ENCODE measurements at places on chromosomes 11 and 22. TPM values are rescaled to one million over a fixed set of nuclear protein-coding genes. Genes with fewer than 3 reads are reported as not detected.

The CCDC81 gene
- total RNA-seq = 0.47 TPM

The OR5L2 gene
- total RNA-seq = not detected

The TMEM86A gene
- 0.30 TPM for total RNA-seq

The PRDM11 gene
- 4.0 TPM for total RNA-seq

The PIH1D2 gene
- 2.0 TPM for total RNA-seq

The OR5F1 gene
- not detected for total RNA-seq

The TRIM51 gene
- total RNA-seq = not detected

The ARVCF gene
- 7.5 TPM for total RNA-seq

The PLAAT5 gene
- not detected for total RNA-seq

The FIBIN gene
- total RNA-seq = 12.5 TPM

The RFPL1 gene
- total RNA-seq = not detected

DNA sequence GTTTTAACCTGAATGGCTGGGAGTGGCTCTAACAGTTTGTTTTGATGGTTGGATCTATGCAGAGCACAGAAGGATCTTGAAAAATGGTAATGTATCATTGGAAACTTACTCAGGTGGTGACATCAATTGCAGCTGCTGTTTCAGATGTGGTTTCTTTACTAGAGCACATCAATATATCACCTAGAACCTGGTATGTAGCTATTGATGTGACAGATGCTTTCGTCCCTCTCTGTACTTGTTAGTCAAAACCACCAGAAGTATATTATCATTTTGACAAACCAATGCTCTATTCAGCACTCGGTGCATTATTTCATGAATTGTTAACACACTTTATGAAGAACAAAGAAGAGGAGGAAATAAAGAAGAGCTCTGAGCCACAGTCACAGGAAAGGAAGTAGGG is 26.6 kb upstream of the SCN3B start:
- no peak overlapping the region for H3K4me3 ChIP-seq
- no peak overlapping the region for H3K27ac ChIP-seq
- DNase-seq = no peak
- H3K4me1 ChIP-seq = peaks cover 21% of the 10 kb centered on the region

DNA sequence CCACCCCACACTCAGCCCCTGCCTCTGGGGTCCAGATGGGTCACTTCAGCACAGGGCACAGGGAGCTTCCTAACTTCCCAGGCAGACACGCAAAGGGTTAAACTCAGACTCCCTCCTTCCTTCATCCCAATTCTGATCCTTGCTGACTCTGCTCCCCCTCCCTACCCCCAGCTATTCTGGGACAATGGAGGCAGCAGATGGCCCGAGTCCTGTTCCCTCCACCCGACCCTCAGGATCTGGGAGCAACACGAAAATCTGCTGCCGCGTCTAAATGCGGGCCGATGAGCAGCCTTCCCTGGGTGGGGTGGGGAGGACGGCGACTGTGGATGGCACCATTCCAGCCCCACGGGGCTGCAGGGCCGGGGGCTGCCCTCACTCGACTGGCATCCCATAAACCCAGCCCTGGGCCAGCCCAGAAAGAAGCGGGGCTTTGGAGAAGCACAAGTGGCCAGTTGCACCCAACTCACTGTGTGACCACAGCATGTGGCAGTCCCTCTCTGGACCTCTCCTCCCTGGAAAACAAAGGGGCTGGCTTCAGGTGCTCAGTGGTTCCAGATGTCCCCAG is 18.7 kb downstream of the MFNG start:
- H3K4me3 ChIP-seq = no peak overlapping the region

- H3K36me3 ChIP-seq = no peaks in the 10 kb centered on the region
- no peaks in the 10 kb centered on the region for H3K27me3 ChIP-seq
- DNase-seq = no peak
- H3K4me3 ChIP-seq = peak within 1 kb of the TSS; percentile 70
Measured at GRCh38 chr22:23070418-23071229, at the start of gene GNAZ. TSS of gene GNAZ (plus strand) at chr22:23070519. CDS start at chr22:23095696, 25,177 bp downstream.

GRCh38 chr11:107747622-107748021 is 35.8 kb upstream of the SLN start:
- DNase-seq = no peak
- H3K4me3 ChIP-seq = no peak overlapping the region
- no peaks in the 10 kb centered on the region for H3K4me1 ChIP-seq

DNA sequence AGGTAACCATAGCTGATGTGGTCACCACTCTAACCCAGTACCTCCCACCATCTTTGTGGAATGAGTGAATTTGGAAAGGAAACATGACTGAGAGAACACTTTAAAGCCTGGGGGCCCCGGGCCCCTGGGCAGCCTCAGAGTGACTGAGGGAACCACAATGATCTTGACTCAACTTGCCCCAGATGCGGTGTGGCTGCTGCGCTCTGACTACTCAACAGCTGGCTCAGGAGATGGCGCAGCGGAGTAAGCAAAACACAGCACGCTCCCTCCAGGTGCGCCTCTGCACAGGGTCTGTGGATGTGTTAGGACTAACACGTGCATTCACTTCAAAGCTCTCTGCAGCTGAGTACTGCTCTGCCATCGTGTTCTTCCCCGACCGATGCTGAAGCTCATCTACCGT is 5.9 kb downstream of the RNF215 start:
- H3K4me1 ChIP-seq = peaks cover 3% of the 10 kb centered on the region
- H3K27me3 ChIP-seq = no peaks in the 10 kb centered on the region
- no peak overlapping the region for H3K4me3 ChIP-seq
- no peak for DNase-seq

GRCh38 chr11:12518606-12519385 is 141.4 kb downstream of the PARVA start:
- no peak overlapping the region for H3K27ac ChIP-seq
- H3K27me3 ChIP-seq = no peaks in the 10 kb centered on the region
- no peaks in the 10 kb centered on the region for H3K4me1 ChIP-seq
- no peak overlapping the region for H3K4me3 ChIP-seq

DNA sequence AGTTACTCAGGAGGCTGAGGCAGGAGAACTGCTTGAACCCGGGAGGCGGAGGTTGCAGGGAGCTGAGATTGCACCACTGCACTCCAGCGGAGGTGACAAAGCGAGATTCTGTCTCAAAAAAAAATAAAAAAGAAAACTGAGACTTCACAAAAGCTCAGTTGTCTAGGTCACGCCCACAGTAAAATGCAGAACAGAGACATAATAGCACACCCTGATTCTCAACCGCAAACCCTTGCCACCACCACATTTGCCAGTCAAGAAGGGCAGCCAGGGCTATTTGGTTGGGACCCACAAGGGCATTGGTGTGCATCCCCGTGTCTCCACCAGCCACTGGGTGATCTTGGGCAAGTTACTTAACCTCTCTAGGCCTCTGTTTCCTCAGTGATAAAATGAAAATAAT is 25.4 kb downstream of the CREB3L1 start:
- H3K4me3 ChIP-seq = no peak overlapping the region
- no peak overlapping the region for H3K27ac ChIP-seq
- no peaks in the 10 kb centered on the region for H3K36me3 ChIP-seq
- no peaks in the 10 kb centered on the region for H3K27me3 ChIP-seq
- peaks cover 21% of the 10 kb centered on the region for H3K4me1 ChIP-seq

DNA sequence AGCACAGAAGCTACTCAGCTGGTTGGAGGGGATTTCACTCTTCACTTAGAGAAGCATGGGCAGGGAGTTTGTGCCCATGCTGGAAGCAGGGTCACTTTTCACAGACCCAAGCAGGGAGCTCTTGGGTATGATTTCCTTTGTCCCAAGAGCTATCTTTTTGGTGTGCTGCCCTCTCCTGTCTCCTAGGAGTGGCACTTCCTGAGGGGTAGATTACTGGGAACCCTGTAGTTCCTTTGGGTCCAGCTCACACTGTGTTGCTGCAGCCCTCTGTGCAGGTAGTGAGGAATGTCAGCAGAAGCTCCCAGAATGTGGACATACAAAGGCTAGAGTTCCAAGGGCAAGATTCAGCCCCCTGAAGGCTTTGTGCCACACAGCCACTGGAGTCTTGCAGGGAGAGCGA is 537.1 kb upstream of the ANO3 start:
- H3K27ac ChIP-seq = no peak overlapping the region
- peaks cover 5% of the 10 kb centered on the region for H3K27me3 ChIP-seq
- H3K4me3 ChIP-seq = no peak overlapping the region
- no peak for DNase-seq

DNA sequence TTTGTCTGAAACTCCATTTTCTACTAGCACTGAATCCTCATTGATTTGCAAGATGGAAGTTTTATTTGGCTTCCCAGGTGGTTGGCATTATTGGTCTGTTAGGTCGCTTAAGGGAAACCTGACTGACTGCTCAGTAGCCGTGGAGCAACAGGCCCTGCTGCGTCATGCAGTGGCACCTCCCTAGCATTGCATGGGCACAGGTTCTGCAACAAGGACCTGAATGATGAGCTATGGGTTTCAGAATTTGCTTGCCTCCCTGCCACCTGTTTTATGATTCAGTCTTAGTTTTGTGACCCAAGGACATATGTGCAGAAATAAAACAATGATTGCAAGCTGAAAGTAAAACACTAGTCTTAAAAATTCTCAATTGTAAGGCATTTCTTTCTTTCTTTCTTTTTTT is 128.5 kb downstream of the SLC1A2 start:
- H3K4me3 ChIP-seq = no peak overlapping the region
- peaks cover 18% of the 10 kb centered on the region for H3K4me1 ChIP-seq
- DNase-seq = peak; percentile 2
- no peaks in the 10 kb centered on the region for H3K27me3 ChIP-seq
- H3K36me3 ChIP-seq = no peaks in the 10 kb centered on the region
- no peak overlapping the region for H3K27ac ChIP-seq

DNA sequence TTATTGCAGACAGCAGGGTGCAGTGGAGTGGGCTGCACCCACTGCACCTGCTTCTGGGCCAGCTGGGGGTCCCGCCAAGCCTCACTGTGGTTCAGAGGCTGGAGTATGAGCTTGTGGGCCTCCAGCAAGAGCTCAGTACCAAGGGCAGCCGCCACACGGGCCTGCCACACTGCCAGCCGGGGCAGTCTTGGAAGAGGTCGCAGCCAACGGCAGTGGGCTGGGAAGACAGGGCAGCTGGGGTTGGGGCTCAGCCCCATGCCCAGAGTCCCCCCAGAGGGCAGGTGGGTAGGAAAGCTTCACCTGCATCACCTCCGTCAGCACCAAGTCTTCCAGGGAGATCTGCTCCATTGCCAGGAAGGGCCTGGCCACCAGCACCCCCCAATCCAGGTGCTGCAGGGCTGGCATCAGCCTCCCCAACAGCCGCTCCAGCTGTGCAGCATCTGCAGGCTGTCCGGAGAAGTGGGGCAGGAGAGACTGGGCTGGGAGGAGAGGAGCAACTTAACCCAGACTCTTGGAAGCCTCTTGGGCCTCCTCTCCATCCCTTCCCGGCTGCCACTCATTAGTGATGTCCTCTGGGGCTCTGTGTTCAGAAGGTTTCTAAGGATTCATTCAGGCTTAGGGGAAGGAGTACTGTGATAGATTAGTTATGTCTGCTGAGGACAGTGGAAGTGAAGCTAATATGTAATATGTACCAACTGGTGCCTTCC is 1.1 kb upstream of the GSTT4 start:
- no peaks in the 10 kb centered on the region for H3K4me1 ChIP-seq
- H3K27ac ChIP-seq = no peak overlapping the region
- DNase-seq = no peak
- no peaks in the 10 kb centered on the region for H3K27me3 ChIP-seq
- H3K4me3 ChIP-seq = no peak overlapping the region

- H3K27me3 ChIP-seq = no peaks in the 10 kb centered on the region
- H3K36me3 ChIP-seq = no peaks in the 10 kb centered on the region
Measured at GRCh38 chr11:78147807-78148206, 8.4 kb upstream of the ALG8 start.

DNA sequence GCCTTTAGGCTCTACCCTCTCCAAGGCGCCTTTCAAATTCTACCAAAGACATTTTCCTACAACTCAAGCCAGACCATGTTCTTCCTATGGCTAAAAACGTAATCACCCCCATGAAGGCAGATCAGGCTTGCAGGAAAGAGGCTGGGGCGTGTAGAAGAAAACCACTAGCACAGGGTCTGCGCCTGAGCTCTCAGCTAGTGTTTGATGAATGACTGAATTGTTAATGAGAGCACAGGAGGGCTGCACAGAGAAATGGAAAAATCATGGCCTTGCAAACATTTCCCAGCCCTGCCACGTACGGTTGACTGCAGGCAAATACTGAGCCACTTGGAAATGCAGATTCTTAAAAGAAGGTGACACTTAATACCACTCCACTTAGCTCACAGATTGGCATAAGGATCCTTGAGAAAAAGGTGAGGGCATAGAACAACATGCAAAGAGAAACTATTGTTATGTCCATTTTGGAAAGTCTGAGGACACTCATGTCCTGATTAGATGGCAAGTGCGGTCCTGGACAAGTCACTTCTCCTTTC is 148.6 kb downstream of the NXPE2 start:
- no peak overlapping the region for H3K27ac ChIP-seq
- H3K4me1 ChIP-seq = no peaks in the 10 kb centered on the region
- H3K27me3 ChIP-seq = peaks cover 24% of the 10 kb centered on the region
- no peak for DNase-seq

DNA sequence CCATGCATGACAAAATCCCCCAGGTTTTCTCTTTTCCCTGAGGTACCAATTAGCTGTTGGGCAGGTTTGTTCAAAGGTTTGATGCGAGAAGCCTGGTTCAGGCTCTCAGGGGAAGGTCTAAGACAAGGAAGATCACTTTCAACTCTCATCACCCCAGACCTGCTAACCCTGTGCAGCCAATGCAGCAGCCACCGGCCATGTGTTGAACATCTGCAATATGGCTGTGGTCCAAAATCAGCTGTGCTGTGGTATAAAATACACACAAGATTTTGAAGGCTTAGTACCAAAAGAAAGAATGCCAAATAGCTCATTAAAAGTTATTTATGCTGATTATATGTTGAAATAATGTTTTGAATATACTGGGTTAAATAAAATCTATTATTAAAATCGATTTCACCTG is 58.5 kb downstream of the SMCO4 start:
- no peaks in the 10 kb centered on the region for H3K27me3 ChIP-seq
- no peak overlapping the region for H3K4me3 ChIP-seq
- H3K36me3 ChIP-seq = no peaks in the 10 kb centered on the region
- DNase-seq = no peak

GRCh38 chr22:50507421-50507990 is at the start of gene LMF2:
TSS of gene LMF2 (minus strand) at chr22:50507702. CDS start at chr22:50507675, 27 bp downstream.
- H3K27ac ChIP-seq = peak within 1 kb of the TSS; percentile 93
- DNase-seq = no peak
- H3K4me3 ChIP-seq = peak within 1 kb of the TSS; percentile 92
- peaks cover 12% of the 10 kb centered on the region for H3K4me1 ChIP-seq
- no peaks in the 10 kb centered on the region for H3K27me3 ChIP-seq
- peaks cover 13% of the 10 kb centered on the region for H3K36me3 ChIP-seq

DNA sequence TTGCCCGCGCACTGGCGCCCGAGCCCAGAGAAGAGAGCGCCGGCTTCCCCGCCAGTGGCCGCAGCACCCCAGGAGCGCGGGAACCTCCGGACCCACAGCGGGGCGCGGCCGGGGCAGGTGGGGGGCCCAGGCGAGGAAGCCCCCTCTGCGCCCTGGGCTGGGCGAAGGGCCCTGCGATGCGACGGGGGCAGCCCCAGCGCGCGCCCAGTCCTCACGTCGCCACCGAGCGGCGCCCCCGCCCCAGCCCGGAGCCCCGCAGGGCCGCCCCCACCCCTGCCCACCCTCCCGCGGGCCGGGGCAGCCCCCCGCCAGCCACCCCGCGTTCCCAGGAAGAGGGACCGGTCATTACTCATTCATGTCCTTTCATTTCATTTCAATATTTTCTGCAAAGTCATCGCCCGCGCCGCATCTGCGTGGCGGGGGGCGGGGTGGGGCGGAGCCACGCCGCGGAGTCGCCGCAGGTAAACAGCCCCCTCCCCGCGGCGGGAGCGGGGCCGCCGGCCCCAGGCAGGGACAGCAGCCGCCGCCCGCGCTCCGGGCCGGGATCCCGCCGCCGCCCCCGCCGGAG is 673 bp upstream of the PANX2 start:
- no peak overlapping the region for H3K27ac ChIP-seq
- no peak for DNase-seq
- H3K36me3 ChIP-seq = peaks cover 6% of the 10 kb centered on the region
- peaks cover 18% of the 10 kb centered on the region for H3K27me3 ChIP-seq
- H3K4me3 ChIP-seq = peak overlapping the region; percentile 56

- H3K4me3 ChIP-seq = no peak overlapping the region
- H3K4me1 ChIP-seq = peaks cover 27% of the 10 kb centered on the region
- no peaks in the 10 kb centered on the region for H3K27me3 ChIP-seq
- no peak overlapping the region for H3K27ac ChIP-seq
Measured at GRCh38 chr11:12789596-12790215, 115.5 kb downstream of the TEAD1 start.

All from MCF 10A (cell line).